ENCODE measurements at places on chromosomes 2 and 18.

DNA sequence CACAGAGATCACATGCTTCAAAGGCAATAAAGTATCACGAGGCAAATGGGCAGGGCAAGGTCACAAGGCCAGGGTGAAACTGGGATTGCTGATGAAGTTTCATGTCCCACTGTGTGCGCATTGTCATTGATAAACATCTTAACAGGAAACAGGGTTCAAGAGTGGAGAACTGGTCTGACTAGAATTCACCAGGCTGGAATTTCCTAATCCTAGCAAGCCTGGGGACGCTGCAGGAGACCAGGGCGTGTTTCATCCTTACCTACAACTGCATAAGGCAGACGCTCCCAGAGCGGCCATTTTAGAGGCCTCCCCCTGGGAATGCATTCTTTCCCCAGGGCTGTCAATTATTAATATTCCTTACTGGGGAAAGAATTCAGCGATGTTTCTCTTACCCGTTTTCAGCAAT, 33.2 kb downstream of the PTPN4 start:
- DNase-seq, result no peak

DNA sequence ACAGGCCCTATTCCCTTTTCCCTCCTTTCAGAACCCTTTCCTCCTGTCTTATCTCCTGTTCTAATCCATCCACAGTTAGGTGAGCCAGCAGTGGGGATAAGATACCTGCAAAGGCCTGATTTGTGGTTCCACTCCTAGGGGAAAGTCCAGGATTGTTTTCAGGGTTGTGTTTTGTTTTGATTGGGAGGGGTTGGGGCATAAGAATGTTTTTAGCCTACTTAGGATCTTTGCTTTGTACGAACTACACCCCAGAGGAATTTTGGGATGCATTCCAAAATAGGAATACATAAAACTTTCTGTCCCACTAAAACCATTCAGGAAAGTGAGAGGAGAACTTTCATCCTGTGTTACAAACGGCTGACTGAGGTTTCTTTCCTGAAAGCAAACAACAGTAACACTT, 150.8 kb upstream of the PGAP1 start:
- DNase-seq, result no peak

DNA sequence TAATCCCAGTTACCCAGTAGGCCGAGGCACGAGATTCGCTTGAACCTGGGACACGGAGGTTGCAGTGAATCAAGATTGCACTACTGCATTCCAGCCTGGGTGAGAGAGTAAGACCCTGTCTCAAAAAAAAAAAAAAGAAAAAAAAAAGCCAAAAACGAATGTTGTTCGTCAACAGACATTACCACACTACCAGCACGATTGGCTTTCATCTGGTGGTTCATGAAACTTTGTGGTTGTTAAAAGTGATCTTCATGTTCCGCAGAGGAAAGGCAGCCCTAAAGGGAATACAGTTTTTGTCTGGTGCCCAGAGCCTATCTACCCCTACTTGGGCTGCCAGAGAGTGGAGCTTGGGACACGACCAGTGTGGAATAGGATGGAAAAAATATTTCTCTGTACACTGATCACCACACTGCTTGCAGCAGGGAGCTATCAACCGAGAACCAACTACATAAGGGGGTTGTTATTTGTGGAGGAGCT, 13.6 kb upstream of the CXCR4 start:
- DNase-seq, result peak; percentile 50

DNA sequence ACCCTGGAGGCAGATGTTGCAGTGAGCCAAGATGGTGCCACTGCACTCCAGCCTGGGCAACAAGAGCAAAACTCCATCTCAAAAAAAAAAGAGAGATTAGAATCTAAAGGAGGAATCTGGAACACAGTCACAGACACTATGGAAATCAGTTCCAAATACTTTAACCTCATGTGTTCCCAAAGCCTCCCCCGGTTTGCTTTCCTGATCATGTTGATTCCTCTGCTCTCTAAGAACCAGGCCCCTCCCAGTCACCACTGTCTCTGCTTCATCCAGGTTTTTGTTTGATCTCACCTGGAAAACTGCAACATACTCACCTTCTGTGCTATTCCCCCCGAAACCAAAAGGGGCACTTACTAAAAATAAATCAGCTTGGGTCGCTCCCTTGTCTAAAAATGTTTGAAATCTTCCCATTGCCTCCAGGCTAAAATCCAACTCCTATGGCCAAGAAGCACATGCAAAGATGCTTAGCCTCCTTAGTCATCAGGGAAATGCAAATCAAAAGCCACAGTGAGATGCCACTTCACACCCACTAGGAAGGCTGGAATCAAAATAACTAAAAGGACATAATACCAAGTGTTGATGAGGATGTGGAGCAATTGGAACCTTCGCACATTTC, 6.2 kb upstream of the NEU2 start:
- DNase-seq, result no peak

- no peak for DNase-seq
Observed at GRCh38 chr2:127621981-127622431, 23.9 kb upstream of the GPR17 start.

DNA sequence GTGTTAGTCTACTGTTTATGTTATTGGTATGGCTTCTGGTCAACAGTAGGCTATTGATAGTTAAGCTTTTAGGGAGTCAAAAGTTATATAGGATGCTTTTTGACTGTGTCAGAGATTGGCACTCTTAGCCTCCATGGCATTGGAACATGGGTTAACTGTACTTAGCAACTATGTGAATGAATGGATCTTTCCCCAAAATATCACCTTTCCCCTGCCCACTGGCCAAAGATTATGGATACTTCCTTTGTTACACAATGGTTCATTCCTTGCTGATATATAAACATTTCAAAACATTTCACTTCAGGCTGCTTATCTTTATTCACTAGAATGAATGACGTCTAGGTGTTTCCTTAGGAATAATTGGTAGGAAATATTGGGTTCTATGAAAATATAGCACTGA, 62.1 kb upstream of the DOCK10 start:
- DNase-seq, result no peak

GRCh38 chr2:79235135-79235534, 75.6 kb upstream of the REG3A start:
- no peak for DNase-seq

- no peak for DNase-seq
Observed at GRCh38 chr2:199696048-199696447, 154.9 kb downstream of the FTCDNL1 start.

- no peak for DNase-seq
Observed at GRCh38 chr2:20617892-20618467, 32.9 kb downstream of the HS1BP3 start.

- peak; percentile 51 for DNase-seq
Observed at GRCh38 chr2:241763551-241764274, 12.9 kb upstream of the GAL3ST2 start.

- DNase-seq, result no peak
Observed at GRCh38 chr2:34570266-34570872, 971.3 kb upstream of the FAM98A start.

- DNase-seq, result no peak
Observed at GRCh38 chr2:130807659-130808385, 28.9 kb upstream of the ARHGEF4 start.

- DNase-seq, result no peak
Observed at GRCh38 chr2:217386041-217386440, 526.2 kb upstream of the TNP1 start.

GRCh38 chr18:46273861-46274260, 169.7 kb downstream of the HAUS1 start:
- DNase-seq, result no peak

DNA sequence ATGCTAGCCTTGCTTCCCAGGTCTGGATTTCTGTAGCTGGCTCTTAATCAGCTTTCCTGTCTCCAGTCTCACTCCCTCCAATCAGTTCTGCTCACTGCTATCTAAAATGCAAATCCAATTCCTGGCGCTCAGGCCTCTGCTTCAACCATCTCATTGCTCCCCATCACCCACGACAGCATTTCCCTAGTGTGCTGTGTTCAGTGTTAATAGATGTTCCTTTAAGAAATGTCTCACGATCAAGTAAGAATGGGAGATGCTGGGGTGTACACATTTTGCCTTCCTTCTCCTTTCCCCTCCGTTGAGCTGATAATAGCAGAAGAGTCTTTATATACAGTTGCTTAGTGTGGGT, 1.6 kb upstream of the PUM2 start:
- DNase-seq, result no peak

- DNase-seq, result peak; percentile 7
Observed at GRCh38 chr2:63544017-63544627, 44.2 kb downstream of the WDPCP start.

DNA sequence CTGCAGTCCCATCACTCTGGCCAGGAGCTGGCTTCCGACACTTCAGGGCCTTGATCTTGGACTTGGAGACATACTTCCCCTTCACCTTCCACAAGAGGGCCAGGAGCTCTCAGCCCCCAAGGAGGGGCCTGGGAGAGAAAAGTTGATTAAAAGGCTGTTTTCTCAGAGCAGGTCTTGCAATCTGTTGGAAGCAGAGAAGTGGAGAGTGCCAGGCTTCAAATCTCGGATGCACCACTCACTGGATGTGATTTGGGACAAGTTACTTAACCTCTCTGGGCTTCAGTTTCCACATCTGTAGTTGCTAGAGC, 255.3 kb downstream of the CYP26B1 start:
- DNase-seq, result no peak

DNA sequence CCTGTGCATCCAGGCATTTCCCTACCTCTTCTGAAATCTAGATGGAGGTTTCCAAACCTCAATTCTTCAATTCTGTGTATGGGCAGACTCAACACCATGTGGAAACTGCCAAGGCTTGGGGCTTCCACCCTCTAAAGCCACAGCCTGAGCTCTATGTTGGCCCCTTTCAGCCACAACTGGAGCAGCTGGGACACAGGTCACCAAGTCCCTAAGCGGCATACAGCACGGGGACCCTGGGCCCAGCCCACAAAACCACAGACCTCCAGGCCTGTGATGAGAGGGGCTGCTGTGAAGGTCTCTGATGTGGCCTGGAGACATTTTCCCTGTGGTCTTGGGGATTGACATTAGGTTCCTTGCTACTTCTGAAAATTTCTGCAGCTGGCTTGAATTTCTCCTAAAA, 255.4 kb downstream of the TDRD15 start:
- no peak for DNase-seq

DNA sequence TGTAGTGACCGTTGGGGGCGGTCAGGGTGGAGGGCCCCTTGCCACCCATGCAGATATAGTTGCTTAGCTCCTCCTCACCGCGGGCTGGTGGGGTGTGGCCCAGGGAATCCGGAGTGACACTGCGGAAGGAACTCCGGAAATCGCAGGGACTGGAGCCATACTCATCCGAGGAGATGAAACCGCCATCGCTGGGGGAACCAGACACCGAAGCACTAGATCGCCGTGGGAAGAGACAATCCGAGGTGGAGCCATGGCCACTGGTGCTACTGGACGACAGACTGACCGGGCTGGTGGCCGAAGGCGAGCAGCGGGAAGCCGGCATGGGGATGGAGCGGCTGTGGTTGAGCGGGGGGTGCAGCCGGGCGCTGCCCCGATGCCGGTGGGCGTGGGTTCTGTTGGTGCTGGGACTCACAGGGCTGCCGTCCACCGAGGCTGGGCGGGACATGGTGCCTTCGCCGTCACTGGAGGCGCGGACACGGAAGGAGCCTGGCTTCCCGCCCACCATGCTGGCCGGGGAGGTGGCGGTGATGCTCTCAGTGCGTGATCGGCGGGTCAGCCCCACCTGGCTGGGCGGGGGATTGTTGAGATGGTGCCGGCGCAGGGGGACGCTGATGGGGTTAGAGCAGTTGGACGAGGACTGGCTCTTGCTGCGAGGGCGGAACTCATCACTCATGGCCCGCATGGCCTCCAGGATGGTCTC, 2.2 kb downstream of the IRS1 start:
- no peak for DNase-seq

DNA sequence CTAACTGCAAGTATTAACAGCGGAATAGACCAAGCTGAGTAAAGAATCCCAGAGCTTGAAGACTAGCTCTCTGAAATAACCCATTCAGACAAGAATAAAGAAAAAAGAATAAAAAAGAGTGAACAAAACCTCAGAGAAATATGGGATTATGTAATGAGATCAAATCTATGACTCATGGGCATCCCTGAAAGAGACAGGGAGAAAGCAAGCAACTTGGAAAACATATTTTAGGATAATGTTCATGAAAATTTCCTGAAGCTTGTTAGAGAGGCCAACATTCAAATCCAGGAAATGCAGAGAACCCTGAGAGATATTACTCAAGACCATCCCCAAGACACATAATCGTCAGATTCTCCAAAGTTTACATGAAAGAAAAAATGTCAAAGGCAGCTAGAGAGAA, 17.3 kb downstream of the PFN4 start:
- no peak for DNase-seq

DNA sequence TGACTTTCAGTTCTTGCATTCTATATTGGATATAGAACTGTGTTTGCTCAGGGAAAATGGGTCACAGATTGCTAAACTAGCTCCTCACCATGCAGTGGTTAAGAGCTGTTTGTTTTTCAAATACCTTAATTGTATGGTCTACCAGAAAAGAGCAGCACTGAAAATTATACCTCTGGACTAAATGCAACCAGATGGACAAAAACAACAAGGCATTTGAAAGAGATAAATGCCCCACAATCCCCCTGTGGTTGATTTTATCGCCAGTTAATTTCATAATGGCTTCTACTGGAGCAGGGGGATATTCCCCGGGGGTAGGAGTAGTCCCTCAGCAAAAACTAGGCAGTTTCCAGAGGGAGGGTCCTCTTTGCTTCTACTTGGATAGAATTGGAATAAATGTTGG, 267.9 kb upstream of the TNP1 start:
- no peak for DNase-seq

- no peak for DNase-seq
Observed at GRCh38 chr2:143629340-143629739, 500.1 kb downstream of the ARHGAP15 start.

- DNase-seq, result no peak
Observed at GRCh38 chr2:8819948-8820347, 17.5 kb downstream of the KIDINS220 start.

GRCh38 chr2:176280156-176280555, 10.9 kb downstream of the MTX2 start:
- no peak for DNase-seq

- peak; percentile 84 for DNase-seq
Observed at GRCh38 chr2:15142069-15142689, 419.0 kb downstream of the NBAS start.

DNA sequence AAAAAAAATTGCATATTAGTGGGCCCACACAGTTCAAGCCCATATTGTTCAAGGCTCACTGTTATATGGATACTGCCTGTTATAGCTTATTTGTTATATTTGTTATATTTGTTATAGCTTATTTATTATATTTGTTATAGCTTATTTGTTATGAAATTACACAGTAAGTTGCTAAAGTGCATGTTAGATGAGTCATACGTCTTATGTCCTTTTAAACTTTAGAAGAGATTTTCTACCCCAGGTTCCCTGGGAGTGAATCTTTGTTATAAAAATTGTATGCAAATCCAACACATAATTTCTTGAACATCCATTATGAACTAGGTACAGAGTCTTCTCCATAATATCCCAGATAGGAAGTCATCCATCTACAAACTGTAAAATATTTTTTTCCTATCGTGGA, 22.1 kb downstream of the HTR2B start:
- no peak for DNase-seq

- peak; percentile 59 for DNase-seq
Observed at GRCh38 chr2:178306352-178307073, 112.2 kb downstream of the OSBPL6 start.

- DNase-seq, result no peak
Observed at GRCh38 chr2:239955989-239956817, 68.9 kb downstream of the NDUFA10 start.

Measured in activated CD4-positive, alpha-beta T cell treated with anti-CD3 and anti-CD28 coated beads, Interleukin-2, Interleukin-6, amounts not matched to agents 100 ng/mL and 50 ng/mL, durations not matched to agents 16 hours and 8 hours (primary cell).